ENCODE measurements at places on chromosomes 5 and 9. TPM values are rescaled to one million over a fixed set of nuclear protein-coding genes. Genes with fewer than 3 reads are reported as not detected.

Gene IFNK
- polyA plus RNA-seq = not detected

Gene THBS4
- polyA plus RNA-seq = 0.54 TPM

- no peak for DNase-seq
Measured at GRCh38 chr9:93028448-93029006, 30.0 kb upstream of the SUSD3 start.

DNA sequence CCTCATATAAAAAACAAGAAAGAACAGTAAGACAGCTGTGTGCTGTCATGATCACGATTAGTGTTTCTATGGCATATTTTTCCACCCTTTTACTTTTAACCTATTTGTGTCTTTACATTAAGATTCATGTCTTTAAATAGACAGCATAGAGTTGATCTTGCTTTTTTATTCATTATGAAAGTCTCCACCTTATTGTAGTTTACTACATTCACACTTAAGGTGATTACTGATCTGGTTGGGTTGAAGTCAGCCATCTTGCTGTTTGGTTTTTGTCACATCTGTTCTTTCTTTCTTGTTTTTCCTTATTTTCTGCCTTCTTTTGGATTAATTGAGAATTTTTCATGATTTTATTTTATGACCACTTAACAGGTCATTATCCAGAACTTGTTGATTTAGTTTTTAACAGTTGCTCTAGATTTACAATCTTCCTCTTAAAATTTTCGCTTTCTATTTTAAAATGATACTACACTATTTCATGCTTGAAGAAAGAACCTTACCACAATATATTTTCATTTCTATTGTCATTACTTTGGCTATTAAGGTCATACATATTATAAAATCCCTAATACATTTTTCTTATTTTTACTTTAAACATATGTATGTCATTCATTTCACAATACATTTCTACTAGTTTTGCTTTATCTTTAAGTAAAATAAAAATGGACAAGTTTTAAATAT is 292.5 kb downstream of the SH3GL2 start:
- DNase-seq = no peak

DNA sequence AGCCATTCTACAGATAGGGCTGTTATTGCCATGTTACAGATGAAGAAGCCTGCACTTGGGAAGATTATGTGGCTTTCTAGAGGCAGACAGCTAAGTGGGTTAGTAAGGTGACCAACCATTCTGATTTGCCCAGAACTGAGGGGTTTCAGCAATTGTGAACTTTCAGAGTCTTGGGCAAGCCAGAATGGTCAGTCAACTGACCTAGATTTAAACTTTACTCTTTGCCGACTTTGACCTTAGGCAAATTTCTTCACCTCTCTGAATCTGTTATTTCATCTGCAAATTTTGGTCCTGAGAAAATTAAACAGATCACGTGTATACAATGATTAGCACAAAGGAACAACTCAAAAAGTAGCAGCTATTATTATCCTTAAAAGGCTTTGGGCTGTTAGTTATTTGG is 20.4 kb upstream of the TNFSF8 start:
- DNase-seq = no peak

GRCh38 chr9:114779352-114779845 is 26.4 kb downstream of the TNFSF15 start:
- peak; percentile 56 for DNase-seq

DNA sequence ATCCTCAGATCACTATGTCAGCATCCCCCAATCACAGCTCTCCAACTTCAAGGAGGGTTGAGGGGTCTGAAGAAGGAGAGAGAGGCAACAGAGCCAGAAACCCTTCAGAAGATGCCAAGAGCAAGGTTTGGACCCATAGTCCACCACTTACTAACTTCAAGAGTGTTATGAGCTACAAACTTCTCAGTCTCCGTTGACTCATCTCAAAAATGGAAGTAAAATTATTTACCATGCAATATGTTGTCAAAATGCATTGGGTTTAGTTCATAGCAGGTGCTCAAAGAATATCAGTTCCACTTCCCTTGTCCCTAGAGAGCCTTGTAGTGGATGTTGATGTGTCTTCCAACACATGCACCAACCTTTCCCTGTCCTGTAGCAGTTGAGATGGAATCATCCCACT is 116.0 kb downstream of the KCNIP1 start:
- no peak for DNase-seq

Data from A549 (cell line).